Right renal pelvis (tissue), 4 donors: ENCODE measurements at places on chromosomes 13 and 19. TPM values are rescaled to one million over a fixed set of nuclear protein-coding genes. Genes with fewer than 3 reads are reported as not detected.

Gene PSG7
- polyA plus RNA-seq: not detected

Gene LYL1
- polyA plus RNA-seq: 4.8 TPM

Gene TEX26
- 2.2 TPM for polyA plus RNA-seq

Gene NBEA
- 19.9 TPM for polyA plus RNA-seq

Gene ZNF613
- polyA plus RNA-seq: 10.9 TPM

Gene ZNF284
- polyA plus RNA-seq: 3.5 TPM

Gene GAS6
- 26.2 TPM for polyA plus RNA-seq

Gene C13orf42
- polyA plus RNA-seq: 0.22 TPM

Gene ZNF610
- 15.1 TPM for polyA plus RNA-seq

Gene ZNF813
- polyA plus RNA-seq: 8.3 TPM

Gene HIPK4
- 0.19 TPM for polyA plus RNA-seq

Gene ZNF730
- polyA plus RNA-seq: 9.1 TPM

Gene SCGB2B2
- 1.1 TPM for polyA plus RNA-seq

Gene PBX4
- polyA plus RNA-seq: 4.4 TPM

Gene CYP4F8
- 0.01 TPM for polyA plus RNA-seq

GRCh38 chr13:113267642-113268405, 29.2 kb upstream of the LAMP1 start:
- DNase-seq: no peak

GRCh38 chr13:98065468-98065867, 77.4 kb upstream of the FARP1 start:
- no peak for DNase-seq

- no peak for DNase-seq
These were observed 807.1 kb downstream of the DIAPH3 start for GRCh38 chr13:59356607-59357006.

DNA sequence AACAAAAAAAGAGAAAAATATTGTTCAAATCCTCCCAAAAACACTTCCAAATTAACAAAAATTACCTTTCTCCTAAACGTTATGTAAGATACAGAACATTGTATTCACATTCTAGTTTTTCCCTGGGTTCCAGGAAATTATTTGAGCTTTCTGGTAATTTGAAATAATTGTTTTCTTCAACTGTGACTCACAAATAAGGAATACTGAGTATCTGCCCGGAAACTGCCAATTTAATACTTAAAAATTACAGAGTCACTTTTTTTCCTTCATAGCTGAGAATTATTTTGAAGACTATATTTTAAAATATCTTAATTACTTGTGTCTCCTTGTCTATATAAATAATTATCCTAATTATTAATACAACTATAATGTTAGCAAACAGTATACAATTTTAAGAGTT, 709.0 kb upstream of the ARGLU1 start:
- DNase-seq: no peak

GRCh38 chr13:22569811-22570210, 611.0 kb upstream of the SGCG start:
- DNase-seq: no peak

DNA sequence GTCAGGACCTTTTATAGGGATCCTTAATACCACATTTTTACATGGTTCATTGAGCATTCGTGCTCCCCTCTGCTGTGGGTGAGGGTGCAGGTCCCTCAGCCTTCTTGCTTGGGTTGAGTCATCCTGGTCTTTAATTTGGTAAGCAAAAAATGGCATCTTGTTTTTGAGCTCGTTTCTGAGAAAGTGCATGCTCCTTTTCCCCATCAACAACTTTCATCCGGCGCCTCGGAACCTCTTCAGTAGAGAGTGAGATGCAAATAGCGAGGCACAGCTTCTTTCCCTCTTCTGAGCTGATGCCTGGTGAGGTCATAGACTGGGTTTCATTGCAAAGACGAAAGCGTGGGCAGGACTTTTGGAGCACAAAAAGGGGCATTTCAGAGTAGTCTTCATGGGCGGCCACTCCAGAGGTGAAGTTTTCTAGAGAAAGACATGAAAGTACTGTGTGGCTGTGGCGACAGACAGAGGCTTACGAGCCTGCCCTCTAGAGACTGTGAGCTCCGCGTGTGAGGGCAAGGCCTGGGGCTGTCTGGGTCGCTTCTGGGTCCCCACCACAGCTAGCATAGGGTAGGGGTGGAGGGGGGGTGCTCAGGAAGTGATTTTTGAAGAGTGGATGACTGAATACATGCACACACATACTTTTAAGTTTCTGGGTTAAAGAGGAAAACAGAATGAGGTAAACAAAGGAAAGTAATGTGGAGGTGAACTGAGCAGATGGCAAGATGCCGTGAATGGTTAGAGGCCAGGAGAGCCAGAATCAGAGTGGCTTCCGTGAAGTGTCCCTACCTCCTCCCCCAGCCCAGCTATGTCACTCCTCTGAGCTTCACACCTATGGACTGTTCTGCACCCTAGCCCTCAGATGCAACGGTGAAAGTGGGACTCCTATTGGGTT, 44.3 kb downstream of the BBC3 start:
- DNase-seq: no peak

GRCh38 chr13:44350775-44351504, 22.7 kb upstream of the SERP2 start:
- DNase-seq: no peak

GRCh38 chr13:109986851-109987250, 200.5 kb upstream of the IRS2 start:
- DNase-seq: no peak

DNA sequence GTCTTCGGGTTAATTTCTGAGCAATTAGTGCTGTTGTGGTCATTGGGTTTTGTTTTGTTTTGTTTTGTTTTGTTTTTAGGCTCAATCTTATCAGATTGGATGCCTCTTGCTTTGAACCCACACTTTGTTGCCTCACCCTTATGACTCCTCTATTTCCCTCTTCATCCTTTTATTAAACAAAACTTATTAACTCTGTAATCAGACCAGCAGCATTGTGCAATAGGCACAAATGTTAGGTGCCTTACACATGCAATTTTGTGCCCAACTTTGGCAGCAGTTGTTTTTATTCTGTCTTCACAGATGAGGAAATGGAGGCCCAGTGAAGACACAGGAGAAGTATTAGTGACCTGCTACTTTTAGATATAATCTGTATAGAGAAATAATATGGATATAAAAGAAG, 377.7 kb downstream of the KCNRG start:
- DNase-seq: no peak

GRCh38 chr13:23876265-23876664, 12.9 kb downstream of the MIPEP start:
- no peak for DNase-seq

- DNase-seq: no peak
These were observed 1537.4 kb downstream of the SLITRK1 start for GRCh38 chr13:82344867-82345266.

DNA sequence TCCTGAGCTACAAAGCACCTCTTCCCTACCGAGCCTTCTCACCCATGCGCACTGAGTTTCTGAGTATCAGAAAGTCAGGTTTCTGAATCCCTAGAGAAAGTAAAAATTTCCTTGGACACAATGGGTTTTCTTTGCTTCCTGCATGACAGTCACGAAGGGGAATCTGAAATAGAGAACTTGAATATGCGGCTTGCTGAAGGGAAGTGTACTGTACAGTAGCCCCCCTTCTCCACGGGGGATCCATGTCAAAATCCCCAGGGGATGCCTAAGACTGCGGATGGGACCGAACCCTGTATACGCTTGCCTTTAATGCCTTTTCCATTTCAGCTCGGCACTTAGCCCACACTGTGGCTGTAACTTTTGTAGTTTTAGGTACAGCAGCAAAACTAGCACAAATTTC, 107.9 kb downstream of the GGACT start:
- no peak for DNase-seq

GRCh38 chr19:51204321-51204720, 20.6 kb upstream of the CD33 start:
- no peak for DNase-seq

GRCh38 chr19:23460656-23461055, 65.4 kb upstream of the ZNF91 start:
- DNase-seq: no peak

DNA sequence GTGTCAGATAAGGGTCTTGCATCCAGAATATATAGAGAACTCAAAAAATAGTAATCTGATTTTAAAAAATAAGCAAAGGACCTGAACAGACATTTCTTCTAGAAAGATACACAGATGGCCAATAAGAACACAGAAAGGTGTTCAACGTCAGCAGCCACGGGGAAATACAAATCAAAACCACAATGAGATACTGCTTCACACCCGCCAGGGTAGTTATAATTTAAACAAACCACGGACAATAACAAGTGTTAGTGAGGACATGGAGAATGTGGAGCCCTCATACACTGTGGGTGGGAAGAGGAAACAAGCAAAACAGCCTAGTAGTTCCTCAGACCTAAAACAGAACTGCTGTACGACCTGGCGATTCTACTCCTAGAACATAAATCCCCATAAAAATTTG, 26.7 kb upstream of the NAPA start:
- DNase-seq: no peak

DNA sequence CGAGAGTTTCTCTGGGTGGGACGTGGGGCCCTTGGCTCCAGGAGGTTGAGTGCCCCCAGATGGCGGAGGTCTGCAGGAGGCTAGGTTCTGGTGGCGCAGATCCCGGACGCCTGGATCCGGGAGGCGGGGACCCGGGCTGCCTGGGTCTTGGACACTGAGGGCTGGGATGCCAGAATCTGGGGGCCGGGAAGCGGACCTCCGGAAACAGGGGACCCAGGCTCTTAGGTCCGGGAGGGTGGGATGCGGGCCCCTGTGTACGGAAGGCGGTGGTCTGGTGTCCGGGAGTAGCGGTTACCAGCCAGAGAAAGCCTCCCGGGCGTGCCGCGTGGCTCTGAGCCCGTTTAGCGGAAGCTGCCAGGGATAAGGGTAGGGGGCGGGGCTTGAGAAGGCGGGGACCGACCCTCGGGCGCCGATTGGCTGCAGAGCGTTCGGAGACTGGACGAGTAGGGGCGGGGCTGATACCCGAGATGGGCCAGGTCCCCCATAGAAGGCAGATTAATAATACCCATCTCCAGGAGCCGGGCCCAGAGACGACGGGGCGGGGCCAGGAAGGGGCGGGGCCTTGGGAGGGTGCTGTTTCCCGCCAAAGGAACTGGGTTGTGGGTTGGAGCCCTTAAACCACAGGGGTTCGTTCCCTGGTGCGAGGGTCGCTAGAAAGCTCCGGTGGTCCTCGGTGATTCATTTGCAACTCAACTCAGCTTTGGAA, at the start of gene SLC1A5:
SLC1A5 (minus strand) TSS at position 333 of the 706 bp plus-strand sequence. CDS start 629 bp downstream, outside the sequence.
- DNase-seq: no peak

DNA sequence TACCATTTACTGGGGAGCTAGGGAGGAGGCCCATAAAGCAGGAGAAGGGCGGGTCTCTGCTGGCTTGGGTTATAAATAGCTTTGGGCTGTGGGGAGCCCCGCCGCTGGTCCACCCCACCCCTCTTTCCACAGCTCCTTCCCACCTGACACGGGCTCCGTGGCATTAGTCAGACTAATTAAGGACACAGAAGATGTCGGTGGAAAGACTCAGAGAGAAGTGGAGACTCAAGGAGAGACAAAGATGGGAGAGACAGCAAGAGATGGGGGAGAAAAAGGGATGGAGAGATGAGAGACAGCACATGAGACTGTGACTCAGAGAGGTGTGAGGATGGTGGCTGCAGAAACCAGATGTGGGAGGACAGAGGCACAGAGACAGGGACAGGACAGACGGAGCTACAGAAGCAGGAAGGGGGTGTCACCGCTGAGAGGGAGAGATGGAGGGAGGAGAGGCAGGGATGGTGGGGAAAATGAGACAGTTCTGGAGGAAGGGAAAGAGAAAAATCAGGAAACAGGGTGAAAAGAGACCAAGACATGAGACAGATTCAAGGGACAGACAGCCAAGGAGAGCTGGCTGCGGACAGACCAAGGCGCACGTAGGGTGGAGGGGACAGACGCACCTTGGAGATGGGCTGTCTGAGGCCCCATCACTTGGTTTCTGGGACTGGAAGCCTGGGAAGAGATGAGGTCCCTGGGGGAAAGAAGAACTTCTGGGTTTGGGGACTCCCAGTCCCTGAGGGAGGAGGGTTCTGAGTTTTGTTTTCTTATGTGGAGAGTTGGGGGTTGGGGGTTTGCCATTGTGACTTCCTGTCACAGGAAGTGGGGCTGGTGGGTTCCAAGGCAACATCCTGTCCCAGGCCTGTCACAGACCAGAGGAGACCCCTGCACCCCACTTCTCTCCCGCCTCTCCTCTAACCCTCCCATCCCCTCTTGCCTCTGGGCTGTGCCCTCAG, 4.1 kb downstream of the ARHGEF1 start:
- DNase-seq: no peak
